ENCODE measurements at places on chromosomes 16 and 17. TPM values are rescaled to one million over a fixed set of nuclear protein-coding genes. Genes with fewer than 3 reads are reported as not detected.

Gene PRCD
- total RNA-seq = not detected

Gene TRIM16
- 16.7 TPM for total RNA-seq

GRCh38 chr17:64938925-64939474 lies 19.7 kb upstream of the LRRC37A3 start:
- DNase-seq = peak; percentile 12

DNA sequence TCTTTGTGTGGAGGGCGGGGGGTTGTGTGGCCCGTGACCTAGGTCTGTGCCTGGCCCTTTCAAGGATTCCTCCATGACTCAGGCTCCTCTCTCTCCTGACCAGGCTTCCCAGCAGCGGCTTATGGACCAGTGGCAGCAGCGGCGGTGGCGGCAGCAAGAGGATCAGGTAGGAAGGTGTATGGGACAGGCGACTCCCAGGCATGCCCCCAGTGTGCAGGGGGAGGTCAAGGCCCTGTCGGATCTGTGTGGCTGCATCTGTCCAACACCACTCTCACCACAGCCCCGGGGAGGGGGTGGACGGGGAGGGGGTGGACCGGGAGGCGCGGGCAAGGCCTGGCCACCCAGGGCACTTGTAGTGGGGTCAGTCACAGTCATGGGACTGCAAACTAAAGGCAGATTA lies 93.1 kb downstream of the CCDC182 start:
- DNase-seq = no peak

- peak; percentile 1 for DNase-seq
Measured at GRCh38 chr16:78437352-78437968, 338.0 kb downstream of the WWOX start.

GRCh38 chr17:9259419-9259818 lies 238.1 kb downstream of the NTN1 start:
- no peak for DNase-seq

GRCh38 chr16:31219154-31219741 lies 2.3 kb upstream of the PYDC1 start:
- DNase-seq = no peak

- peak; percentile 61 for DNase-seq
Measured at GRCh38 chr16:87897521-87898505, 28.5 kb upstream of the SLC7A5 start.
